ENCODE measurements at places on chromosomes 5 and 9.

DNA sequence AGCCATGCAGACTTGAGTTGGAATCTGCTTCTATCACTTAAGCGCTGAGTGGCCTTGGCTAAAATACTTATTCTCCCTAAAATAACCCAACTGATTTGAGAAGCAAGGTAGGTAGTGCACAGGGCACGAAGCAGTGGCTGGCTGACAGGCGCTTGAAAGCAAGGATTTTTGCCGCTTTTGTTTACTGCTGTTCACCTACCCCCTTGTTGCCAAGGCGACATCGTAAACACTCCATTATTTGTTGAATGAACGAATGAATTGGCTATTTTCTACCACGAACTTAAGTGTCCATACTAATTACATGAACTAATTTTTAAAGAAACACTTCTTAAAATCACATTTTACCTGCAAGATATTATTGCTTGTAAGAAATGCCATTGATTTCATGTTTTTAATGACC is 98.0 kb downstream of the ANKH start:
- DNase-seq, result peak; percentile 16

- DNase-seq, result no peak
Observed at GRCh38 chr5:79305706-79306105, 69.8 kb downstream of the JMY start.

DNA sequence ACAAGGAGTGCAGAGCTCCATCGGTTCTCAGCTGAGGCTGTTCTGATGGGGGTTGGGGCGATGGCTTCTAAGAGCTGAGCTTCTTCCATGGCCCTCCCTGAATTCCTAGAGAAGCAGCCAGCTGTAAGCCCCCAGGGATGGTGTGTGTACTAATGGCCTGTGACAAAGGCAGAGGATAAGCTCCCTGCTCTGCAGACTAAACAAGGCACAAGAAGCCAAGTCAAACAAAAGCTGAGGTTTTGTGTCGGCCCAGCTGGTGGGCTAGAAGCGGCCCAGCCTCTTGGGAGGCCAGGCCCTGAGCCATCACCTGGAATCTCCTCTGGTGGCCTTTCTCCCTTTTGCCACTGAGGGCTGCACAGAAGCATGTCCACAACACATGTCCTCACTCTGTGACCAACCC is 75.0 kb upstream of the XPA start:
- DNase-seq, result peak; percentile 57

DNA sequence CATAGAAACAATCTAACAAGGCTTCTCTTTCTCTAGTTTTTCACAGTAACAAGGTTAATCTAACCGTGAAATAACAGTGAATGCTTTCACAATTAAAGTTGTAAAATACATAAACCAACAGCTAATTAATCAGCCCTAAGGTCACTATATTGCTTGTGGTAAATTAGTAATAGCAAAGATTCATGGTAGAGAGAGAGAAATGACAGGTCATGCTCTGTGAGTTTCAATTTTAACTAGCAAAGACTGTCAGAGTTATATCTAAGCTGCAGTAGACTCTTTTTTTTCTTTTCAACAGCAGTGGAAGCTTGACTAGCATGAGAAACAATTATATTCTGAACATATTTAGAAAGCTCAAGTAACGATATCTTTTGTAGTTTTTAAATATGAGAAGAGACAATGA is 1068.0 kb downstream of the MAT2B start:
- DNase-seq, result no peak

DNA sequence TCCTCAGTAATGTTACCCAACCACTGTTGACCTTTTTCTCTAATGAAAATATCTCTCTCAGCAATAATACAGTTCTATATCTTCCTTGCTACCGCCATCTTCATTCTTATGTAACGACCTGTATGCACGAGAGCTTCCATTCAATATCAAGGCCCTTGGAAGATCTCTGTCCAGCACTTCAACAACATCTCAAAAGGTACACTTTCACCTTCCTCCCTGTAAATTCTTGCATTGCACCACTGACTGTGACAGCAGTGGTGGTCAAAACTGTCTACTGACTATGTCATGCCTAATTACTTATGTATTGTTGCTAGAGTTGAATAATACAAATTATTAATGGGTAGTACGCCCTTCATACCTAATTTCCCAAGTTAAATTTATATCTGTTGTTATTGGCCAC is 53.3 kb downstream of the ANXA1 start:
- no peak for DNase-seq

DNA sequence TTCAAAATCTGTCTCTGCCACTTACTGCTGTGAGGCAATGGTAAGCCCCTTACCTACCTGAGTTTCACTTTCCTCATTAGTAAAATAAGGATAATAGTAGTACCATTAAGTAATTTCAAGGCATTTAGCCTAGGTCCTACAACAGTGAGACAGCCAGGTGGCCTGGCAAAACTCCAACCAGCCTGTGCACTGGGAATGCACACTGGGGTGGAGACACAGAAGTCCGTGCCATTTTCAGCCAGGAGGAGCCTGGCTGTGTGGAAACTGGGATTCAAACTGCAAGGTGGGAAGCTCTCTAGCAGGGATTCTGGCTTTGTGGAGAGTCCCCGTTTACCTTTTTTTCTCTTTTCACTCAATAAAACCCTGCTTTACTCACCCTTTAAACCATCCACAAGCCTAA is 630.4 kb downstream of the PRELID2 start:
- no peak for DNase-seq

Measured in NCI-H146 (cell line).